Activated naive CD4-positive, alpha-beta T cell treated with anti-CD3 and anti-CD28 coated beads, Interleukin-2, amount 50 U/mL, for 72 hours (primary cell): ENCODE measurements at places on chromosomes 1 and 21.

DNA sequence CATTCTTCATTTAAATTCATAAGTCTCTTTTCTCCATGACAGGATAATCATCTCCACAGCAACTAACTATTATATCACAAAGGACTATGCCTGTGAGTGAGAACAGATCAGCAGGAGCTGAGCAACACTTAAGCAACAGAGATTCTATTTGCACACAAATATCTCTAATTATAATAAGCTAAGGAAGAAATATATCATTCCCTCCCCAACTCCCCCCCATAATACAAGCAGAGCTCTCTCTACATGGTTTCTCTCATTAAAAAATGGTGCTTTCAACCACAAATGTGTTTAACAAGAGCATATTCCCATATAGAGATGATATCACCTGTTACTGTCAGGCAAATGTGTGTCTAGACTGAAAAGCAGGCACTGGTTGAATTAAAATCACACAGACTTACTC lies 34.5 kb upstream of the NIBAN1 start:
- DNase-seq: no peak

- no peak for DNase-seq
These were observed 4.9 kb downstream of the TGFB2 start for GRCh38 chr1:218350035-218350525.

GRCh38 chr21:25391777-25392176 lies 215.5 kb downstream of the MRPL39 start:
- DNase-seq: no peak

DNA sequence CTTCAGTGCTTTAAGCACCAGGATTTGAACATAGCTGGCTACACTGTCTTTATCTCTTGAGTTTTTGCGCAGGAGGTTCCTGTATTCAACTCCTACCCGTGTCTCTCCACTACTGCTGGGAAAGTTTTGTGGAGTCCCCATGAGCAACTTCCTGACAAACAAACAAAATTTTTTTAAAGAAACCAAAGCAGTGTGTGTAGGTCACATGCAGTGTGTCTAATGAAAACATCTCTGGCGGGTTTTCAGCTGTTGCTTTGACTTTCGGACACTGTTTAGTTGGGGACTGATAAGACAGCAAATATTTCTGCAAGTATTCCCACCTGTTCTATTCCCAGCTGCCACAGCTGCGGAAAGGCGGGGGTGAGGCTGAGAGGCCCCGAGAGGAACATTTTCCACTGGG lies 2.0 kb downstream of the PSEN2 start:
- no peak for DNase-seq

- no peak for DNase-seq
These were observed 59.6 kb downstream of the EXTL2 start for GRCh38 chr1:100834777-100835660.

- no peak for DNase-seq
These were observed 17.7 kb downstream of the CMPK1 start for GRCh38 chr1:47351305-47351704.

DNA sequence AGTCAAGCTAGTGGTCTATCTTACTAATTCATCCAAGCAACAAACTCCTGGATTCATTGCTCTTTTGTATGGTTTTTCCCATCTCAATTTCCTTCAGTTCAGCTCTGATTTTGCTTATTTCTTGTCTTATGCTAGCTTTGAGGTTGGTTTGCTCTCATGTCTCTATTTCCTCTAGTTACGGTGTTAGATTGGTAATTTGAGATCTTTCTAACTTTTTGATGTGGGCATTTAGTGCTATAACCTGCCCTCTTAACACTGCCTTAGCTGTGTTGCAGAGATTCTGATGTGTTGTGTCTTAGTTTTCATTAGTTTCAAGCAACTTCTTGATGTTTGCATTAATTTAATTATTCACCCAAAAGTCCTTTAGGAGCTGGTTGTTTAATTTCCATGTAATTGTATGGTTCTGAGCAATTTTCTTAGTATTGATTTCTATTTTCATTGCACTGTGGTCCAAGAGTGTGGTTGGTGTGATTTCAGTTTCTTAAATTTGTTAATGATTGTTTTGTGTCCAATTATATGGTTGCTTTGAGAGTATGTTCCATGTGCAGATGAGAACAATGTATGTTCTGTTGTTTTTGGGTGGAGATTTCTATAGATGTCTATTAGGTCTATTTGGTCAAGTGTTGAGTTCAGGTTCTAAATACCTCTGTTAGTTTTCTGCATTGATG lies 154.6 kb downstream of the PLPPR5 start:
- no peak for DNase-seq

DNA sequence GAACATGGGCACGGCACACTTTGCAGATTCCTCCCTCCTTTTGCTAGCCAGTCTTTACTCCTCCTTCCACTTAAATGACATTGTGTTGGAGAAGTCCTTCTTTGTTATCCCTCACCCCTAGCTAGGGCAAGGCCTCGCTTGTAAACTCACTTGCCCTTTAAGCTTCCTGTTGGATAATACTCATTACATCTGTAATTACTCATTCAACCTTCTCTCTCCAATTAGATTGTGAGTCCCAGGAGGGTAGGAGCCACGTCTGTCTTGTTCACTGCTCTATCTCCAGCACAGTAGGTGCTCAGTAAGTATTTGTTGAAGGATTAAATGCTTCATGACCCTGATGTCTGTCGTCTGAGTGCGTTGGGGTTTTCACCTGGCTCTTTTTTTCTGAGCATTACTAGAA lies 98.7 kb upstream of the USP24 start:
- no peak for DNase-seq

DNA sequence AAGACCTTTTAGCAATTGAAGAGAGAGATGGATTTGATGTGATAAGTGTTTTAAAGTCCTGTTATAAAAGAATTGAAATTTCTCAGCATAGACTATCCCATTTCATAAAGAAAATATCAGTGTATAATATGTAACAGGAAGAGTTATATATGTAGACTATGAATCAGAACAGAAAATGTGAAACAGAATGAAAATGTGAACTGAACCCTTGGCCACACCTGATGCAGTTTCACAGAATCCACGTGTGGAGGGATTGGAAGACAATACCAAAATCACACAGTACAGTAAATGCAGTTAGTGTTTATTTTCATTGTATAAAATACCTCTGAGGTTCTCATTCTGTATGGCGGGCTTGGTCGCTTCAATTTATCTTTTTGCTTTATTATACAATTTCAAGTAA lies 9.9 kb upstream of the SLAMF1 start:
- no peak for DNase-seq

DNA sequence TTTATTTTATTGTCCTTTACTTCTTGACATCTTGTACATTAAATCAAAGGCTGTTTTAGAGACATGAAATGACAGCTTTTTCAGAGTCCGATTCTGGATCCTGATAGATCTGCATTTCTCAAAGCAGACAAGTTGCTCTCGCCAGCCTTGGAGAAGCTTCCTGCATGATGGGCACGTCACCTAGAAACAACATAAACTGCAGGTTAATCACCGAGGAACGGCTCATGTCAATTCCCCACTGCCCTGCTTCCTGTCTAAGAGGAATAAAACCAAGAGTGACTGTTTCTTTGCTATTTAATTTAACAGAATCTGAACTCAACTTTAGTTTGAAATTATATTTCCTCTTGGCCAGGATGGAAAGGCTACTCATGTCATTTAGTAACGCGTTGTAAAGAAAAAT lies 77.0 kb downstream of the RWDD3 start:
- no peak for DNase-seq

GRCh38 chr1:40049725-40050124 lies 9.2 kb downstream of the CAP1 start:
- no peak for DNase-seq

- DNase-seq: no peak
These were observed 150.3 kb upstream of the SPAG17 start for GRCh38 chr1:118335331-118335732.

GRCh38 chr1:1230656-1231399 lies 973 bp downstream of the SDF4 start:
- DNase-seq: no peak

DNA sequence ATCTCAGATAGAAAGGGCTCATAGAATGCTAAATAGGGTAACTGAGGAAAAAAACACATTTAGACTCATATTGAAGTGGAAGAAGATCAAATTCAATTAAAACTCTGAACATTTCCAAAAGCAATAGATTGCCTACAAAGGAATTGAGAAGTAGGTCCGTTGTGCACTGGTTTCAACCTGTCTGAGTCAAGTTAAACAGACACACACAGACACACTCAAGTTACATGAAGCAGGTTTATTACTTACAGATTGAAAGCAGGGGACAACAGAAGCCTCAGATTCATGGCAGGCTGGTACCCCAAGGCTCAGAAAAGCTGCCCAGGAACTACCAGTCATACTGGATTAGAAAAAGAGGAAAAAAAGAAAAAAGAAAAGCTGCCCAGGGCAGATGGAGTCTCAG lies 20.7 kb upstream of the S100A2 start:
- DNase-seq: no peak

DNA sequence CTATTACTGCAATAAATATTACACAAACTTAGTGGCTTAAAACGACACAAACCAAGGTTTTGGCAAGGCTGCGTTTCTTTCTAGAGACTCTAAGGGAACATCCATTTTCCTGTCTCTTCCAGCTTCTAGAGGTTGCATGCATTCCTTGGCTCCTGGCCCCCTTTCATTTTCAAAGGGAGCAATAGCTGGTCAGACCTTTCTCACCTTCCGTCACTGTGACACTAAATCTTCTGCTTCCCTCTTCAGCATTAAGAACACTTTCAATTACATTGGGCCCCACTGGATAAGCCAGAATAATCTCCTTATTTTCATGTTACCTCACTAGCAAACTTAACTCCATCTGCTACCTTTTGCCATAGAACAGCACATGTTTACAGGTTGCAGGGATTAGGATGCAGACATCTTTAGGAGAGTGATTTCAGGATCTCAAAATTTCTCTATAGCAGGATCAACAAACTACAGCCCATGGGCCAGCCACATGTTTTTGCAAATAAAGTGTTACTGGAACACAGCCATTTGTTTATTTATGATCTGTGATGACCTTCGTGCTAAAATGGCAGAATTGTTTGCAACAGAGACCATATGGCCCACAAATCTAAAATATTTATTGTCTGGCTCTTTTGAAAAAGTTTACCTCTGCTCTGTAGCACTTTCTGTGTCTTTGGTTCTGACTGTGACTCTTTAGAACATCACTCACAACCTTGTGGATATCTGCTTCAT lies 221.5 kb upstream of the SGIP1 start:
- DNase-seq: no peak

DNA sequence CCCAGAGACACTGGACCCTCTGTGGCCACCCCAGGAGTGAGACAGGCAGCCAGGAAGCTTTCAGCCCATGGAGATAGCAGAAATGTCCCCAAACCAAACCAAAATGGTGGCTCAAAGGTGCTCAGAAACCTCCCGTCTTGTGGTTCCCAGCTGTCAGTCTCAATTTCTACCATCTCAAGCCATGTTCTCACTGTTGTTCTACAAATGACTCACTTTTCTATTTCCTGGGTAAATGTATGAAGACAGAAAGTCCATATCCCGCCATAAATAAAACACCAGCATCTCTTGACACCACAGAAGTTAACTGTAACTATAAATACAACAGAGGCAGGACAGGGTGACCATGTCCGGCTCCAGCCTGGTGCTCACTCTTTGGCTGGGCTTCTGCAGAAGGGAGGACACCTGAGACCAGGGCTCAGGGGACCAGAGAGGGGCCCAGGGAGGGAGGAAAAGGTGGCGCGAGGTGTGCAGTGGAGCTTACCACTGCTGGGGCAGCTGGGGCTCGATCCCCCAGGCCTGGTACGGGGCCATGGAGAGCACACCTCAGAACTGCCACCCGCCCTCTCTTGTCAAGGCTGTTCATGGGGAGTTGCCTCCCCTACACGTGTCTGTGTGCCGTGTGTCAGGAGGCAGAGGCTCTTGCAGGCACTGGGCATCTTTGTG lies 43.6 kb downstream of the EPHB2 start:
- DNase-seq: no peak

GRCh38 chr1:179066471-179066870 lies 15.4 kb upstream of the TOR3A start:
- no peak for DNase-seq

DNA sequence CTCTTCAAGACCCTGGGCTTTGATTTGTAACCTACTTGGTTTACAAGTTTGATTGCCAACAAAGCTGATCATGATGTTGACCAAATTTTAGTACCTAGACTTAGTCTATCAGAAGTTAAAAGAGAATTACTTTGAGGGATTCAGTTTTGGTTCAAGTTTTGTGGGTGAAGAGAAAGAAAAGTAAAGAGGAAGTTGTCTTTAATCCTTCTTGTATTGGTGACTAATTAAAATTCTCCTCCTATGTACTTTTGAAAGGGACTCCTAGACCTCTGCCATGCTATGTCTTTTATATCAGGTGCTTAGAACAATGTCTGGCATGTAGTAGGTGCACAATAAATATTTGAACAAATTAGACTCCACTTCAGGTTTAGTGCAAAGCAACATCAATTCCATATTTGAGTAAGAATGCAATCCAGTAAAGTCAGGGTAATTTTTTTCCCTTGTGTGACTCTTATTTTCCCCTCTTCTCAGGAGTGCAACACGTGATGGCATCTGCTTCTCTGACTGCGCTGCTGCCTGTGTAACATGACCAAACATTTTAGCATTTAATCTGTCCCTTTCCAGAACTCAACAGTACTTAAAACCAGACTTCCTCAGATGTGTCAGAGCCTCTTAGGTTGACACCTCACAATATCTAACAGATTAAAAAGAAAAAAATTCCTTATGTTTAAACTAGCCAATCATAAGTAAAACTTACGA lies 41.1 kb upstream of the KCNQ4 start:
- DNase-seq: peak; percentile 20

GRCh38 chr1:56032096-56032676 lies 547.2 kb downstream of the PLPP3 start:
- DNase-seq: no peak

DNA sequence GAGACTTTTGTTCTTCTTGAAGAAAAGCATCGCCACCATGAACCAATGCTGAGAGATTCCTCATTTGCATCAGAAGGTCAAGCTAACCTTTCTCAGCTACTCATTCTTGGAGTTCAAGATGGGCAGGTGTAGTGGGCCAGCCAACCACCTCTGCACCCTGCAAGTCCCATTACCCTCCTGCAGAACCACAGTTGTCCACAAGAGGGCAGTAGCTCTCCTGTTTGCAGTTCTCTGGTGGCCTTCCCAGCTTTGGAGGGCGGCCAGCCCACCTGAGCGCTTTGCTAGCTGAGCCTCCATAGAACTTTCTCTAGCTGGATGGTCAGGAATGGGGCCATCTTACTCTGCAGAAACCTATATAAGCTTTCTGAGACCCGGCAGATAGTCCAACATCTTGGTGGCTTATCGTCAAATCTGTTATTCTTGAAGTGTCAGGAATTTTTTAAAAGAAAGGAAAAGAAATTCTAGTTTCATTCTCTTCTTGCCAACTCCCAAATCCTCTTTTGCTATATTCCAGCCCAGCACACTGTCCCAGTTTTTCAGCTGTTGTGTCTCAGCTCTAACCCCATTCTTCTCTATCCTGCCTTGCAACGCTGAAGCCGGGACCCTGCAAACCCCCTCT lies 11.0 kb upstream of the LMX1A start:
- DNase-seq: peak; percentile 85

- DNase-seq: no peak
These were observed 620.0 kb upstream of the B3GALT2 start for GRCh38 chr1:193806079-193807048.

DNA sequence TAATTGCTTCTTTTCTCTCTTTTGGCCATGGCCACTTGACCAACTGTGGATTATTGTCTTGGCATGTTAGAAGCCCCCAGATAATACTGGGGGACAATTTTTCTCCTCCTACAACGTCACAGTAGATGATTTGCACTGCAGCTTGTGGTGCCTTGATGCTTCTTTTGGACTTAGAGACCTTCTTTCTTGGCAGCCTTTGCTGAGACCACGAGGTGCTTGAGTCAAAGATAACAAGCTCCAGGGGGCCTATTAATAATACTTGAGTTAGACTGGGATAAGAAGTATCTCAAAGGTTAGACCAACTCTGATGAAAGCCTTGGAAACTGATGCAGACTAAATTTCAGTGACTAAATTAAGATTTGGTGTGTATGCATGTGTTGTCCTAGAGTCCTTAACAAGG lies 3.2 kb downstream of the PPP1R12B start:
- no peak for DNase-seq
